ENCODE measurements at places on chromosomes 6 and 20.

GRCh38 chr6:120608826-120609225 is 725.5 kb downstream of the TBC1D32 start:
- no peak for DNase-seq

DNA sequence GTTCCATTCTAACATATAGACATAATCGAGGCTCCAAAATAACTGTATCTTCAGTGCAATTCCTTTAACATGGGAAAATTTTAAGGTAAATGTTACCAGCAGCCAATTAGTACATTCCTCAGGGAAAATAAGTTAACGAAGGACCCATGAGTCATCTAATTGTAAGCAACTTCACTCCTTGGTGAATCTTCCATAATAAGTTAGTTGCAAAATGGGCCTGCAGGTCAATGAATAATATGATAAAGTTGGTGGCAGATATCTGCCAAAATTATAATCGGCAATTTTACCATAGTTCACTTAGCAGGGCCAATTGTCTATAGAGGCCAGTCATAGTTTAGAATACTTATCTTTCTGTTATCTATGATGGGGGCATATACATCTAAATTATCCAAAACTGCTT is 42.3 kb downstream of the QRSL1 start:
- no peak for DNase-seq

DNA sequence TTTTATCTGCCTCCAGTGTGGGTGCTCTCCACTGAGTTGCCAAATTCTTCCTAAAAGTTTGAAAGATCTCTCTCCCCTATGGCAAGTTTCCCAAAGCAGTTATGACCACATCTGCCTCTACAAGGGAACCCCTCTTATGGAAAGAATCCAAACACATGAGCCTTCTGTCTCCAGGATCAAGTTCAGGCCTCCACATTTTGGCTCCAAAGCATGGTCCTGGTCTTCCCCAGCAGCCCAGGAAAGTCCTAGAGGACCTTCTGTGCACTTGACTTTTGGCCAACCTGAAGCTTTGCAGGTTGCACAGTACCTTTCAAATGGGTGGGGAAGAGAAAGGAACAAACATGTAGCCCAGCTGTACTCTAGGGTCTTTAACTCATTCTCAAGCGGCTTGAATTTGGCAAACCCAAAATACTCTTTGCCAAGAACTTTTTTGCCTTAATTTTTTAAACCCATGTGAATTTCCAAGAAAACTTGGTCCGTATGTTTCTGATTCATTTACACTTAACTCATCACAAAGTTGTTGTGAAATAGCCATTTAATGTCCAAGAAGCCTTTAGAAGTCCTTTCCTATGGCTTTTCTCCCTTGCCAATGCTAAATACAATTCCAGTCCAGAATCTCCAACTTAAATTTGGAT is 240.1 kb upstream of the TBX18 start:
- DNase-seq, result no peak

DNA sequence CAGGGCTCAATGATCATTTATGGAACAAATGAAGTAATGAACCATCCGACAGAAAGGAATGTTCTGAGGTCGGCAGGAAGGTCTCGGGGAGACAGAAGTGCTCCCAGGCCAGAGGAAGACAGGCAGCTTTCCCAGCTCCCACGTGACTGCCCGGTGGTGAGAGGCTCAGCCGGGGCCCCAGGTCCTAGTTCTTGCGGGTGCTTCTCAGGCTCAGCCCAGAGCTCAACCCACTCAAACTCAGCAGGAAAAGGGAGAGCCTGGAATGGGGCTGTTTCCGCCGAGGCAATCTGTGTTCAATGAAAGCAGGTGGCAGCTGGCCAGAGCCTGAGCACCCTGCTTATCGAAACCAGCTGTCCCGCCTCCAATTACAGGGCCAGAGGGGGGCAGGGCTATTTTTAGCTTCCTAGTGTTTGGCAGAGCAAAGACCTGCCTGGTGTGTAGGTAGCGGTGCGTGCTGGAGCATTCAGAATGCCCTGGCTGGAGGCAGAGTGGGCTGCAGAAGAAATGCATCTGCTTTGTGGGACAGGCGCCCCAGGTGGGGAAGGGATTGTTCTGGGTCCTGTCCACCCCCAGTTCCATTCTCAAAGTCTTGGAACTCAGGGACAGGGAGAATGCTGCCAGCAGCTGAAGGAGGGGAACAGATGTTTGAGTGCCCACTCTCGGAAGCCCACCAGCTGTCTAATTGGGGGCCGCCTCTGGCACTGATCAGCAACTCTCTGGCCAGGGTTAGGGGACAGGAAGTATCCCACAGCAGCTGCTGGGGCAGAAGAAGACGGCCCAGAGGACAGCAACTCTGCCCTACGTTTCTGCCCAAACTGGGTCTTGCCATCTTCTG is 145.1 kb downstream of the PREX1 start:
- DNase-seq, result no peak
